ENCODE measurements at places on chromosomes 1 and 21.

GRCh38 chr1:44401256-44402228, 3.5 kb upstream of the RNF220 start:
- no peak for DNase-seq

DNA sequence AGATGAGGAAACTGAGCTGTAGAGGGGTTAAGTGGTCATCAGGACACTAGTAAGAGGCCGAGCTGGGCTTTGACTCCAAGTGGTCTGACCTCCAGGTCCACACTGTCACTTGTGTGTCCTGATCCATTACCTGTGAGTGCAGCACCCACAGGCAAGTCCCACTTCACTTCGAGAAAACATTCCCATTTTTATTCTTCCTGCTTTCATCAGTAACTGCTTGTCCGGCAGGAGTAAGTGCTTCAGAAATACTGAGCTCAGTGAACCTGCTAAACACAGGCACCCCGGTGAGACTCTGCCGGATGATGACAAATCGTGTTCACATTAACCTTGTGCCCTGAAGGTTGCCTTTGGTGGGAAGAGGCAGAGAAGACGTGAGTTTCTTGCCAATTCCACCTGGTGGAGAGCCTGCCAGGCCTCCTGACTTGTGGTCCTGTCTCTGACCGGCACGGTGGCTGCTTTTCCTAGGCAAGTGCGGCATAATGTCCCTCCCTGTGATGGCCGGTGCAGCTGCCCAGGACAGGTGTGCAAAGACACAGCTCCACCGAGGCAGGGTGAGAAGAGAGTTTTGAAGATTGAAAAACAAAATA, 29.4 kb downstream of the ZBTB18 start:
- no peak for DNase-seq

GRCh38 chr21:45578176-45578801, 36.0 kb upstream of the SLC19A1 start:
- no peak for DNase-seq

DNA sequence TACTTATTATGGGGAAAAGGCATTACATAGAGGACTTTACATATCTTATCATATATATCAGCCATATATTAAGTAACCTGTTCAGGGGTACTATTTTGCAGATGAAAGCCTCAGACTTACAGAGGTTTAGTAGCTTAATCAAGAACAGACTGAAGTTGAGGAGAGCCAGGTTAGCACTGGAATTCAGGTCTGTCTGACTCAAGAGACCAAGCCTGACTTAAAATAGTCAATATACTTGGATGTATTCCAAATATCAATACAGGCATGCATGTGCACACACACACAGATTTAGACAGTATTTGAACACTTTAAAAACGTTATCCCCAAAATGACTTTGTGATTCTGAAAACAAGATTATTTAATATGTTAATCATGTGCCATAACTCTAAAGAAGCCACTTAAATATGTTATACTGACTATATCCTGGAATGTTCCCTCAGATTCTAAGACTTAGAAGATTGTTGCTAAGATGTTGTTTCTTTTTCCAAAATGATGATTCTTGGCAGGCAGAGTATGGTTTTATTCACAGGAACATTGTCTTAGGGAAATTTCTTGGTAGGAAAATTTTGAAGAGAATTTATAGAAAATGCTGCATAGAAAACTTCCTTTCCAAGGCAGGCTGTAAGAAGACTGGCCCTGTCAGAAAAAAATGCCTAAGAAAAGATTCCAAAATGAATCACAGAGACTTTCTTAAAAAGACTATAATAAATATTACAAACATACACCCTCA, 61.6 kb downstream of the ADAMTS1 start:
- no peak for DNase-seq

DNA sequence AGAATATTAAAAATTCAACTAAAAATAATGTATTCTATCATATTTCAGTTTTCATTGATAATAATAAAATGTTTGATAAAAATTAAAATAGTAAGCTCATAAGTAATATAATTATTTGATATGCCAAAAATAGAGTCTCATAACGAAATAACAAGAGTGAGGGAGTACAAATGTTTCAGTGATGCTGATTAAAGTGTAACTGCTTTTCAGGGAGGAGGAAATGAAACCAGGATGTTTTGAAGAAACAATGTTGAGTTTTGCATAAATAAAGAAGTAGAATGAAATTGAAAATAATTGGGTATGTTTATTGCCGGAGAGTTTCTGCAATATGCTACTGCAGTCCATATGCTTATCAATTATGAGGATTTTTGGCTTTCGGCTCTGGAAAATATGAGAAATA, 1159.8 kb upstream of the ADGRL2 start:
- DNase-seq: no peak

GRCh38 chr21:14403681-14404318, 20.9 kb upstream of the HSPA13 start:
- DNase-seq: peak; percentile 34

GRCh38 chr1:185463011-185463410, 146.0 kb upstream of the IVNS1ABP start:
- no peak for DNase-seq

- DNase-seq: no peak
These were observed 38.3 kb downstream of the SDCCAG8 start for GRCh38 chr1:243293941-243294722.

DNA sequence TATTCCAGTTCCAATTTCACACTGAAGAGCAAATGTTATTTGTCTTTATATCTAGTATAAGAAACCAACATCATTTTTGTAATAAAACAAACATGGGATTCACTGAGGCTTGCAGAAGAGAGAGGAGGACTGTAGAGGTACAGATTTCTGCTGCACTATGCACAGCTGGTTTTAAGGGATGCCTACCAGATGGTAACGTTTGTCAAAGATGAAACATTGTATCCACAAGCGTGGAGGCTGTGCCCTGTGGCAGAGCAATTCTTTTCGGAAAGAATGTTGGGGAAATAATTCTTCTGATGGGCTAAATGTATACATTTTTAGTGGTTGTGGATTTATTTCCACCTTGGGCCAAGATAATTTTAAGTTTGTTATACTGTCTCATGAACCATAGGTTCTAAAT, 272.4 kb downstream of the DUSP10 start:
- DNase-seq: no peak

- no peak for DNase-seq
These were observed 81.1 kb downstream of the TNFSF18 start for GRCh38 chr1:172969611-172970010.

DNA sequence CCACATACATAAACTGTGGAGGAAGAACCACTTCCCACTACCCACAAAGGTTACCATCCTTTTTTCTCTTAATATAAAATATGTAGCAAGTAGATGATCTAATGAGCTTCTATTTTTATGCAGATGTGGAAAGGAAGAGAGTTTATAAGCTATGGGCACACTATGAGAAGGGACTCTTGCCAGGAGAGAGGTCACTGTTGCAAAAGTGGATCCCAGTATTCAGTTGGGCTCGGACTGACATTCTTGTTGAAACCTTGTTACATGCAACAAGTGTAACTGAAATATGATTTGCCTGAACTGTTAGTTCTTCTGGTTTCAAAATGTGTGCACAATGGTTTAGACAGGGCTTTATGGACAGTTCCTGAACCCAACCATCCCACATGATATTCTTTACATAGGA, 397.4 kb upstream of the PKN2 start:
- DNase-seq: no peak
